RWPE2 (cell line): ENCODE measurements at places on chromosomes 3 and 15.

DNA sequence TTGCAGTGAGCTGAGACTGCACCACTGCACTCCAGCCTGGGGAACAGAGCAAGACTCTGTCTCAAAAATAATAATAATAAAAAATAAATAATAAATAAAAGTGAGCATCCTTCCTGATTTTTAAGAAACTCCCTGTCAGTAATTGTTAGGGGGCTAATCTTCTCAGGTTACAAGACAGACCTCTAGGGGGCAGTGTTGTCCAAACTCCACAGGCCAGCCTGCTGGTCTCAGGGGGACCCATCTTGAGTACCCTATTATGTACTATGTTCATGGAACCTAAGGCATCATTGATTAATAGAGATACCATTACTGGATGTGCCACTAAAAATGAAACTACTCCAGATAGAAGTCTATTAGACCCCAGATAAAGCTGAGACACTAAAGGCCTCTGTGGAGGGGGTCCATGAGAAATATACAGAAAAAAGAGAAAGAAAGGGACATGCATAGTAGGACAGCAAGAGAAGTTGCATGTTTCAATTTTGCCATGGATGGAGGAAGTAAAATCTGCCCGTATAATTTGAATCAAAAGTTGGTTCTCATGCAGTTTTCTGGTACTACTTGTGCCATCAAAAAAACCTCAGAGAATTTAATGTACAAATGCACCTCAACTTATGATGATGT is 85.5 kb upstream of the CDV3 start:
- no peaks in the 10 kb centered on the region for H3K4me1 ChIP-seq
- H3K27ac ChIP-seq: no peak overlapping the region
- H3K27me3 ChIP-seq: no peaks in the 10 kb centered on the region
- H3K4me3 ChIP-seq: no peak overlapping the region
- no peaks in the 10 kb centered on the region for H3K36me3 ChIP-seq

DNA sequence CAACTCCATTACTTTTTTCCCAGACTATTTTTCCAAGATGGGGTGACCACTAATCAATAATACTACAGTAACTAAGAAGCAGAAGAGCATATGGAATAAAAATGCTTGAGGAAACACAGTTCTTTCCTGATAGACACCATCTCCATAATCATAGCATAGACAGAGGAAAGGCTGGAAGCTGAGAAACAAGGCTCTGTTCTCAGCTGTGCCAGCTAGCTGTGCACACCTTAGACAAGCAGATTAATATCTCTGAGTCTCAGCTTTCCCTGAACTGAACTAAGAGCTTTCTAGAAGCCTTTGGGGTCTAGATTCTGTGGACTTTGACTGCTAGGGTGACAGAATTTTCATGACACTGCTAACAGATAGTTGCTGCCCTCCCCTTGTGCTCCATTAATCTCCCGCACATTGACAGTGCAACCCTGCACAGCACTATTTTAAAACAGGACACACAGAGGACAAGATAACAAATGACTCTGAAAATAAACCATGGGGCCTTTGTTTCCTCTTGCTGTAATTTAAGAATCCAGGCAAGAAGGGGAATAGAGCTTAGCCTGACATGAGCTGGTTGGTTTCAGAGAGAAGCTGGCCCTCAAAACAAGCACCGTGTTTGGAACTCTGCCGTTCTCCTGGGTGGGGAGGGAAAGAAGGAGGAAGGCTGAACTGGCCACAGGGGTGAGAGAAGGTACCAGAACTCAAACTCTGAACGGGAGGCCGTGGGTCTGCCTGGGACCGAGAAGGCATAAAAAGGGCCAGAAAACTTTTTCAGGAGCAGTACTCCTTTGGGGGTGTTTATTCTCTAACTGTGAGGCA is 67.4 kb downstream of the ATP13A5 start:
- H3K27ac ChIP-seq: no peak overlapping the region
- H3K36me3 ChIP-seq: no peaks in the 10 kb centered on the region
- H3K4me3 ChIP-seq: no peak overlapping the region
- no peaks in the 10 kb centered on the region for H3K4me1 ChIP-seq
- H3K27me3 ChIP-seq: peaks cover 17% of the 10 kb centered on the region
- no peak for DNase-seq

- peak overlapping the region; percentile 93 for H3K4me3 ChIP-seq
- DNase-seq: no peak
- peaks cover 46% of the 10 kb centered on the region for H3K36me3 ChIP-seq
- no peaks in the 10 kb centered on the region for H3K27me3 ChIP-seq
Measured at GRCh38 chr15:78438619-78439285, 736 bp downstream of the IREB2 start.

GRCh38 chr3:56753206-56753820 is 48.4 kb downstream of the ARHGEF3 start:
- DNase-seq: no peak
- no peak overlapping the region for H3K4me3 ChIP-seq

- peak overlapping the region; percentile 100 for H3K27ac ChIP-seq
- H3K27me3 ChIP-seq: no peaks in the 10 kb centered on the region
- H3K4me1 ChIP-seq: peaks cover 58% of the 10 kb centered on the region
- H3K4me3 ChIP-seq: peak overlapping the region; percentile 1
Measured at GRCh38 chr15:45637552-45638033, 2.8 kb downstream of the SQOR start.

- H3K4me1 ChIP-seq: peaks cover 3% of the 10 kb centered on the region
- H3K4me3 ChIP-seq: peak within 1 kb of the TSS; percentile 47
- no peak for DNase-seq
Measured at GRCh38 chr15:68578980-68579935, at the start of gene CORO2B. Gene CORO2B (plus strand): TSS chr15:68578993. CDS start chr15:68579263, 270 bp downstream.

- no peak overlapping the region for H3K27ac ChIP-seq
- no peaks in the 10 kb centered on the region for H3K36me3 ChIP-seq
- H3K27me3 ChIP-seq: no peaks in the 10 kb centered on the region
- no peaks in the 10 kb centered on the region for H3K4me1 ChIP-seq
- DNase-seq: no peak
- H3K4me3 ChIP-seq: no peak overlapping the region
Measured at GRCh38 chr15:70587896-70588567, 175.3 kb downstream of the UACA start.

DNA sequence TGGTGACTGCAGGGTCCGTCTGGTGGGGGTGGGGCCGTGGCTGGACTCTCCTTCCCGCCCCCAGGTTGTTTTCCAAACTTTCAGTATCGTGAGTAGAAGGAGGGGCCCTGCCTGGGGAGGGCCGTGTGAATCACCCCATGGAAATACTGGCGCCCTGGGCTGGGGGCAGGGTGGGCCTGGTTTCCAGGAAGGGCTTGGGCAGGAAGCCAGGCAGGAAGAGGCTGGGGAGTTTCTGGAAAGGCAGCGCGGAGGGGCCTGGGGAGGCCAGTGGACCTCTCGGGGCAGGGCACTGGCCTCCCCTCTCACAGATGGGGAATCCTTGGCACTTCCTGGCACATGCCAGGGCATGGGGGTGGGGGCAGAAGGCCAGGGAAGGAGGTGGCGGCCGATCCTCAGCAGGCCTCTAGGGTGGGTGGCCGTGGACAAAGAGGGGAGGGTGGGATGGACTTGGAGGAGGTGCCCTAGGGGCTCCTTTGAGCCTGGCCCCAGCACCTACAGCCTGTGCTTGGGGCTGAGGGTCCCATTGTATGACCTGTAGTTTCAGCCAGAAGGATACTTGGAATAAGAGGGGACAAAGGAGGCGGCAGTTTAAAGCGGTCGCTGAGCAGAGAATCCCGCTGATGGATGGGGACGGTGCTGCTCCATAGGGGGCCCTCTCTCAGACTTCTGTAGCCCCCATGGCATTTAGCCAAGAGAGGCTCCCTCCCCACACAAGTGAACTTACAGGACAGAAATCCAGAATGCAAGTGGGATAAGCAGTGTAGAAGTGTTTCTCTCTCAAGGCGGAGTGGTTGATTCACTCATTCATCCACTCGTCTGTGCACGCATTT is 56.5 kb upstream of the GATA2 start:
- H3K36me3 ChIP-seq: no peaks in the 10 kb centered on the region
- peak overlapping the region; percentile 59 for H3K27ac ChIP-seq
- peak; percentile 80 for DNase-seq

- no peak overlapping the region for H3K27ac ChIP-seq
- no peak overlapping the region for H3K4me3 ChIP-seq
Measured at GRCh38 chr15:65824941-65825544, 33.0 kb upstream of the DENND4A start.

DNA sequence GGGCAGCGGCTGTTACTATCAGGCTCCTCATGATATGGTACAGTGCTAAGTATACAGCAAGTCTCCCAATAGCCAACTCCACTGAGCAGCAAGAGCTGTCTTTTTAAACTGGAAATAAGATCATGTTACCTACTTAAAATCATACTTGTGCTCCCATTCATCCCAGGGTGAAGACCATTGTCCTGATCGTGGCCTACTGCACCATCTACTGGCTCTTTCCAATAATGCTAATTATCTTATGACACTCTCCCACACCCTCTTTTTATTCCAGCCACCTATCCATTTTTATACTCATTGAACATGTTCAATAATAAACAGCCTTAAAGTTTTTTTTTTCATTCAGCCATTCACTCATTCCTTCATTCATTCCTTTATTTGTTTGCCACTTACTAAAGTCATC is 117.7 kb downstream of the GBE1 start:
- no peaks in the 10 kb centered on the region for H3K27me3 ChIP-seq
- no peak overlapping the region for H3K4me3 ChIP-seq
- no peaks in the 10 kb centered on the region for H3K4me1 ChIP-seq
- no peak for DNase-seq
- H3K36me3 ChIP-seq: peaks cover 10% of the 10 kb centered on the region; the same call in 1 of the 2 replicates

GRCh38 chr3:162302983-162303624 is 806.5 kb downstream of the OTOL1 start:
- DNase-seq: no peak
- no peak overlapping the region for H3K4me3 ChIP-seq
- peaks cover 7% of the 10 kb centered on the region for H3K4me1 ChIP-seq
- no peaks in the 10 kb centered on the region for H3K27me3 ChIP-seq

GRCh38 chr15:50098545-50098944 is 20.5 kb downstream of the ATP8B4 start:
- no peaks in the 10 kb centered on the region for H3K36me3 ChIP-seq
- DNase-seq: no peak
- H3K27me3 ChIP-seq: peaks cover 8% of the 10 kb centered on the region
- no peaks in the 10 kb centered on the region for H3K4me1 ChIP-seq
- no peak overlapping the region for H3K27ac ChIP-seq

- no peak overlapping the region for H3K27ac ChIP-seq
- H3K4me3 ChIP-seq: no peak overlapping the region
Measured at GRCh38 chr3:481680-482079, 285.1 kb downstream of the CHL1 start.
